ENCODE measurements at places on chromosomes 7 and 10. TPM values are rescaled to one million over a fixed set of nuclear protein-coding genes. Genes with fewer than 3 reads are reported as not detected.

DNA sequence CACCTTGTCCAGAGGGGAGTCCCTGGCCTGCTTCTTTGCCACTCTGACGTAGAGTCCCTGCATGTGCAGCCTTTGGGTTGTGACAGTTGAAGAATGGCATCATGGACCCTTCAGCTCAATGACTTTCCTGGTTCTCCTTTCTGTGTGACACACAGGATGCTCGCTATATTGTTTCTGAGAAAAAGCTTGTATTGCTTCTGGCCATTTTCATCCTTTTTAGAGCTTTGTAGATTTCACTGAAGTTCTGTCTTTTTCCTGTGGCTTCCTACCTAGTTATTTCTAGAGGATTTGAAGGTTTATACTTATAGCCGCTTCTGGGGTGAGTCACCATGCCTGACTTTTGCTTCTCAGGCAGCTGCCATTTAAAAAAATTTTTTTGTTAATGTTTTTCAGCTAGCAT is 27.0 kb downstream of the SND1 start:
- H3K27ac ChIP-seq, result peak overlapping the region; percentile 73
- peaks cover 49% of the 10 kb centered on the region for H3K4me1 ChIP-seq
- H3K27me3 ChIP-seq, result no peaks in the 10 kb centered on the region
- peaks cover 60% of the 10 kb centered on the region for H3K36me3 ChIP-seq
- DNase-seq, result peak; percentile 18

- peaks cover 35% of the 10 kb centered on the region for H3K4me1 ChIP-seq
- no peaks in the 10 kb centered on the region for H3K36me3 ChIP-seq
- H3K4me3 ChIP-seq, result peak overlapping the region; percentile 91
Measured at GRCh38 chr10:5976512-5977470, 552 bp downstream of the IL15RA start.

- DNase-seq, result no peak
- no peaks in the 10 kb centered on the region for H3K36me3 ChIP-seq
- no peaks in the 10 kb centered on the region for H3K27me3 ChIP-seq
- no peak overlapping the region for H3K4me3 ChIP-seq
- peaks cover 3% of the 10 kb centered on the region for H3K4me1 ChIP-seq
Measured at GRCh38 chr7:17370901-17371585, 72.6 kb downstream of the AHR start.

DNA sequence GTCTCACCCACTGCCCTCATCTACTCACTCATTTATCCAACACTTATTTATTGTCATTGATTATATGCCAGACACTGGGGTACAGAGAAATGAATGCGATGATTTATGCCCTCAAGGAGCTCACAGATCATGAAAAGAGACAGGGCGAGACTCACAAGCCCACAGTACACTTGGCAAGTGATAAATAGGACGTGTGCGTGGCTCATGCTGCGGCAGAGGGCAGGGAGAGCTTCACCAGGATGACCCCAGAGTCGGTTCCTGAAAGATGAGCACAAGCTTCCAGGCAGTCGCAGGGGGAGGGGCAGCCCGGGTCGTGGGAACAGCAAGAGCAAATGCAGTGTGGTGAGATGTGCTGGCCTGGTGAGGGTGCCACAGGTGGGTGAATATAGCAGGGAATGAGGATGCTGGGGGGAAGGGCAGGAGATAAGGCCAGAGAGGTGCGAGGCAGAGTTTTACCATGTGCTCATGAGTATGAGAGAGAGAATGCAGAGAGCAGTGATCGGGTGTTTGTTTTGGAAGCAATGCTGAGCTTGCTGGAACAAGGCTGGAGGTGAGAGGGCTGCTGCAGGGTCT is 70.9 kb downstream of the ATXN7L1 start:
- no peak overlapping the region for H3K27ac ChIP-seq
- no peaks in the 10 kb centered on the region for H3K27me3 ChIP-seq
- no peaks in the 10 kb centered on the region for H3K36me3 ChIP-seq
- H3K4me3 ChIP-seq, result no peak overlapping the region
- DNase-seq, result no peak

DNA sequence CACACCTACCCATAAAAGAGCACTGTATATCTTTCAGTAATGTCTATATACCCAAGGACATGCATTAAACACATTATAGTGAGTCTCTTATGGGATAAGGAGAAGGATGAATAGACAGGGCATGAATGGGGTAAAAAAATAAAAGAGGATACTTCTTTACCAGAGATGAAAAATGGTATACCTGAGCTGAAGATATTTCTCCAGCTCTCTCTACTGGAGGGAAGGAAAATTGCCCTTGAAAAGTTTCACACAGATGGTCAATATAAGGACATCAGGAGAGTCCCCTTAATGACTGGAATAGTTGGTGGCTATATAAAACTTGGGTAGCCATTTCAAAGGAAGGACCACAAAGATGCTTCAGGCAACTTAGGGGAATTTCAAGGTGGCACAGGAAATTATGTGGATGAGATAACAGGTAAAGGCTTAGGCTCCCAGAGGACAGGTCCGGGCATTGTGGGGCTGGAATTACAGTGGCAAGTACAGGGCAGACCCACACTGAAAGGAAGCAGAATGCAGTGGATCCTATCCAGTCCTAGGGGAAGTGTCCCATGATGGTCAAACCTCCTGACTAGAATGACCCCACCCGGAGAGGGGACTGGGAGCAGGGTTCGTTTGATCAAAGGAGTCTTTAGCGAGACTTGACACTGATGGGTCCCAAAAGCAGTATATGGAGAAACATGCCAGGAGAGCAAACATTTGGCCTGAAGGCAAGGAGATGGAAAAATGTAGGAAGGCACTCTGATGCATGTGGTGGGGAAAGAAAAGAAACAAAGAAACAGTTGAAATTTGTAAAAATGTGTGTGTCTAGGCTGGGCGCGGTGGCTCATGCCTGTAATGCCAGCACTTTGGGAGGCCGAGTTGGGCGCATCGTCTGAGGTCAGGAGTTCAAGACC is 35.6 kb downstream of the PLAU start:
- no peaks in the 10 kb centered on the region for H3K36me3 ChIP-seq
- no peaks in the 10 kb centered on the region for H3K27me3 ChIP-seq
- peak overlapping the region; percentile 9 for H3K27ac ChIP-seq
- no peak overlapping the region for H3K4me3 ChIP-seq
- no peaks in the 10 kb centered on the region for H3K4me1 ChIP-seq
- no peak for DNase-seq

GRCh38 chr7:151405588-151405987 is 4.2 kb downstream of the WDR86 start:
- H3K27ac ChIP-seq, result no peak overlapping the region
- no peak for DNase-seq
- no peak overlapping the region for H3K4me3 ChIP-seq
- peaks cover 8% of the 10 kb centered on the region for H3K27me3 ChIP-seq
- no peaks in the 10 kb centered on the region for H3K36me3 ChIP-seq

GRCh38 chr10:35460852-35461460 is 124.6 kb downstream of the CCNY start:
- no peaks in the 10 kb centered on the region for H3K36me3 ChIP-seq
- H3K4me1 ChIP-seq, result peaks cover 53% of the 10 kb centered on the region
- H3K27me3 ChIP-seq, result no peaks in the 10 kb centered on the region
- no peak overlapping the region for H3K4me3 ChIP-seq

The HOXA7 gene
- total RNA-seq, result not detected

The C7orf57 gene
- total RNA-seq, result 0.71 TPM

The COBL gene
- total RNA-seq, result not detected
